ENCODE measurements at places on chromosomes 12 and 14.
A peak's percentile ranks its signal among the peaks of the same experiment; 100 is the strongest.

DNA sequence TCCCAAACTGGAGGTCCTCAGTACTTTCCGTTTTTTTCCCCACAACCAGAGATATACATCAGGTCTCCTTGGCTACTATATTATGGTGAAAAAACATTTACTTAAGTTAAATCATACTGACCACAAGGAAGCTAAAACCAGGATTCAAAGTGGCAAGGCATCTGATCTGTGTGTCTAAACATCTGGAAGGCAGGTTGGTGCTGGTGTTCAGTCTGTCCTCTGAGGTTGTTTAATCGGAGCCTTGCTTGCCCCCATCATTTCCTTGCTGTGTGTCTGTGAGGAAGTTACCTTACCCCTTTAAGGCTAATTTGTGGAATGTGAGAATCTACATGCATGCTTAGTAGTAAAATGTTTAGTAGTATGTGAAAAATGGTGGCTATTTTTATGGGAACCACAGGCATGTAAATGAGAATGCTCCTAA, 75.6 kb downstream of the GALNT4 start:
- DNase-seq, result no peak

GRCh38 chr12:104521731-104522130, 65.0 kb downstream of the CHST11 start:
- no peak for DNase-seq

- no peak for DNase-seq
Observed at GRCh38 chr14:35752380-35752779, 56.7 kb downstream of the RALGAPA1 start.

GRCh38 chr12:111600205-111600642, 1.1 kb upstream of the ATXN2 start:
- no peak for DNase-seq

- DNase-seq, result no peak
Observed at GRCh38 chr12:7441216-7441615, 2.7 kb downstream of the CD163L1 start.

GRCh38 chr12:111379942-111380554, 11.2 kb upstream of the PHETA1 start:
- DNase-seq, result no peak

- DNase-seq, result no peak
Observed at GRCh38 chr14:56580221-56580711, 668 bp downstream of the TMEM260 start.

GRCh38 chr12:85985996-85986395, 111.9 kb downstream of the NTS start:
- no peak for DNase-seq

GRCh38 chr14:93331728-93332396, 974 bp downstream of the BTBD7 start:
- DNase-seq, result no peak

- peak; percentile 21 for DNase-seq
Observed at GRCh38 chr14:64891839-64892375, 12.2 kb upstream of the SPTB start.

- no peak for DNase-seq
Observed at GRCh38 chr14:32414808-32415255, 85.7 kb downstream of the AKAP6 start.

DNA sequence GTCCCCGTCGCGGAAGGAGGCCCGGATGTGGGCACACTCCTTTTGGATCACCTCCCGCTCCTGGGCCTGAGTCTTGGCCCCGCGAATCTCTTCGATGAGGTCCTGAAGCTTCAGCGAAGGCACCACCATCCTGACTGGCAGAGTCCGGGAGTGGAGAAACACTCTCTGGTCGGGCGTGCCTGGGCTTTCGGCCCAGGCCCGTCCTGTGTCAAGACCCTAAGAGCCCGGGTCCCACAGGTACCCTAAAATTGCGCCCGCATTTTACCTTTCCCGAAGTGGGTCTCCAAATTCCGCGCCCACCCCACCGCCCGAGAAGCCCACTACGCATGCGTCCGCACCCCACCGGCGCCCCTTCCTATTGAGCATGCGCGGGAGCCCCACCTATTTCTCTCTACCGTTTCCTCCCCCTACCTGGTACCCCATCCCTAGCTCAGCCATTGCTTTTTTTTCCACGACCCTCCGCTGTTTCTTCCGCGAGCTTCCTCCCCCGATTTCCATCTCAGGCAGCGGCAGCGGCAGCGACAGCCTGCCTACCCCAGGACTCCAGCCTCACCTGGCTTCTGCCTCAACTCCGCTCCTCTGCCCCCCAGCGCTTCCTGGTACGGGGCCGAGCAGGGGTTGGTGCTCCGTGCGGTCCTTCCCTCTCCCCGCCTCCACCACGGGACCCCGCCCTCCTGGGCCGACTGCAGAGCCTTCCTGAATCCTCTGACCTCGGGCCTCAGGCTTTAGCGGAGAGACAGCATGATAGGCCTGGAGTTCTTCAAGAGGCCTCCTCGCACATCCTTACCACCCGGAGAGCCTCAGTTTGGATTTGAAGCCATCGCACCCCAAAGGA, at the start of gene AP1G2:
AP1G2 (minus strand) TSS at position 606 of the 835 bp plus-strand sequence; CDS start at position 129, 477 bp downstream.
- peak; percentile 93 for DNase-seq

DNA sequence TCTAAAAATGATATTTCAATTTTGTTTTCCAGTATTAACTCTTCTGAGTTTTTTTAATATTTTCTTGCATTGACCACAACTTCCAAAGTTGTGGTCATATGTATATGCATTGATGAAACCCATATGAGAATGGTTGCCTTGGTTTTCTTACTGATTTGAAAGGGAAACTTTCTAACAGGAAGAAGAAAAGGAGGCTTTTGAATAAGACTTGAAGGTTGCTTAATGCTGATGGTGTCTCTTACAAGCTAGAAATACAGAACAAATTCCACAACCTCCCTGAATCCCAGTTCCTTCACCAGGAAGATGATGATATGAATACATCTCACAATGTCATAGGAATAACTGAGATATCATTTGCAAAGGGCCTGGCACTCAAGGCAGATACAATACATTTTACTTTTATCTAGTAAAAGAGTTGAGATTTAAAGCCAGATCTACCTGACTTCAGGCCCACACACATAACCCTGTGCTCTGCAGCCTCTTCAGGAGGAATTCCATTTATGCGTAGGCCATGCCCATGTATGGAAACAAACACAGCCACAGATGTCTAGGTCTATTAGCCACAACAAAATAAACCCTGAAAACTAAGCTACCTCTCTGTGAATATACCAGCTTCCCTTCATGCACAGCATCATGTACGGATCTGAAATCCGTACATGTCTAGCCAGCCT, 165.4 kb upstream of the PLEKHG7 start:
- no peak for DNase-seq

Data from D721Med (cell line).